ENCODE measurements at places on chromosomes 13 and 19.

GRCh38 chr19:34645551-34645950 lies 31.4 kb downstream of the SCGB2B2 start:
- no peak for DNase-seq

DNA sequence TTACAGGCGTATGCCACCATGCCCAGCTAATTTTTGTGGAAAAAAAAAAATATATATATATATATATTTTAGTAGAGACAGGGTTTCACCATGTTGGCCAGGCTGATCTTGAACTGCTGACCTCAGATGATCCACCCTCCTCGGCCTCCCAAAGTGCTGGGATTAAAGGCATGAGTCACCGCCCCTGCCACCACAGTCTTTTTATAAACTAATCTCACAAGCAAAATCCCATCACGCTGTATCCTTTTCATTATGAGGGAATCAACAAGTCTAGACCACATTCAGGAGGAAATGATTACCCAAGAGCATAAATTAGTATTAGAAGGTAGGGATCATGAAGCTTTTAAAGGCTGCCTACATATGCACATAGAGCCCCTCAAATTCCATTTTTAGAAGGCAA lies 210.6 kb upstream of the NBEA start:
- no peak for DNase-seq

- DNase-seq = no peak
Observed at GRCh38 chr13:42626176-42626860, 52.4 kb downstream of the TNFSF11 start.

GRCh38 chr13:33610438-33611120 lies 207.4 kb upstream of the RFC3 start:
- DNase-seq = no peak

DNA sequence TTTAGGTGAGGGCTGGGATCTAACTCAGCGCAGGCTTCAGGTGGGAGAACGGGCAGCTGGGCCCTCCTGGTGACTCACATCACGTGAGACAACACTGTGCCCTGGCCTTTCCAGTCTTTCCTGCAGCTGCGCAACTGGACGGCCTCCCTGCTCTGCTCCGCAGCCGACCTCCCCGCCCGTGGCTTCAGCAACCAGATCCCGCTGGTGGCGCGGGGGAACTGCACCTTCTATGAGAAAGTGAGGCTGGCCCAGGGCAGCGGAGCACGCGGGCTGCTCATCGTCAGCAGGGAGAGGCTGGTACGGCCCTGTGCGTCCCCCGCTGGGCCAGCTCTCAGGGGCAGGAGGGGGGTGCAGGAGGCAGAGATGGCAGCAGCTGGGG lies 8.8 kb downstream of the SPPL2B start:
- no peak for DNase-seq

- peak; percentile 99 for DNase-seq
Observed at GRCh38 chr19:3572132-3572854, 451 bp upstream of the HMG20B start.

- DNase-seq = peak; percentile 19
Observed at GRCh38 chr19:294946-295686, 3.9 kb upstream of the PLPP2 start.

GRCh38 chr13:32023698-32024097 lies 7.9 kb upstream of the FRY start:
- no peak for DNase-seq

- no peak for DNase-seq
Observed at GRCh38 chr13:111302045-111302726, 18.3 kb upstream of the TEX29 start.

GRCh38 chr13:71866335-71867130 lies 471 bp downstream of the DACH1 start:
- peak; percentile 35 for DNase-seq

GRCh38 chr13:96768524-96768923 lies 225.8 kb downstream of the OXGR1 start:
- no peak for DNase-seq
